ENCODE measurements at places on chromosomes 1 and 21. TPM values are rescaled to one million over a fixed set of nuclear protein-coding genes. Genes with fewer than 3 reads are reported as not detected.

- peak; percentile 87 for DNase-seq
Observed at GRCh38 chr1:6599141-6599975, 3.3 kb downstream of the KLHL21 start.

GRCh38 chr1:81887421-81888144 is 86.8 kb downstream of the ADGRL2 start:
- no peak for DNase-seq

- no peak for DNase-seq
Observed at GRCh38 chr21:24224422-24224821, 1382.9 kb downstream of the MRPL39 start.

GRCh38 chr1:244881552-244882280 is 17.4 kb upstream of the HNRNPU start:
- no peak for DNase-seq

GRCh38 chr1:209688746-209689234 is 13.6 kb downstream of the G0S2 start:
- DNase-seq: no peak

DNA sequence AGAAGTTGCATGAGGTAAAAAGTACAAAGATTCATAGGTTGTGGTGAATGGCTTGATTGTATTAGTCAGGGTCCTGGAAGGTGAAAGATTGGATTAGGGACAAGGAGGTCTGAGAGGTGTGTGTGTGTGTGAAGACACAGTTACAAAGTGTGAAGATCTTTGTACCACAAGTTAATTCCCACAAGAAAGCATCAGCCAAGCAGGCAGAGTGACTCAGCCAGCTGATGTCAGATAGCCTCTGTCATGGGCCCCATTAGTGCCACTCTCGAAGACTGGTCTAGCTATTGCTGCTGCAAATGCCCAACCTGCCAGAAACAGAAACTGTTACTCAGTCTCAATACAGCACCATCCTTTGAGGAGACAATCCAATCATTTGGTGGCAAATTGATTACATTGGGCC is 96.5 kb downstream of the DTL start:
- DNase-seq: no peak

DNA sequence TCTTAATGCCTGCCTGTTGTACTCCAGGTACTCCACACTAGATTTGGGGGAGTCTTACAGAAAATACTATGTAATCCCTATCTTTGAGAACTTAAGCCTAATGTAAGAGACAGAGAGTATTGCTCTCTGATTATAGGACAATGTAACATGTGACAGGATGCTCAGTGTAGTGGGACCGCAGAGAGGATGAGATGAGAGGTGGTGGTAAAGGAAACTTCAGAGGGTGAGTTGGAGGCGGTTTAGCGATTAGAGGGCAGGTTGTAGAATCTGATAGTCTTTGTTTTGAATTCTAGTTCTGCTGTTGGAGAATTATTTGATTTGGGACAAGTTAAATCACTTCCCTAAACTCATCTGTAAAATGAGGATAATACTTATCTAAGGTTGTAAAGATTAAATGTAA is 5.4 kb downstream of the SOAT1 start:
- DNase-seq: no peak

DNA sequence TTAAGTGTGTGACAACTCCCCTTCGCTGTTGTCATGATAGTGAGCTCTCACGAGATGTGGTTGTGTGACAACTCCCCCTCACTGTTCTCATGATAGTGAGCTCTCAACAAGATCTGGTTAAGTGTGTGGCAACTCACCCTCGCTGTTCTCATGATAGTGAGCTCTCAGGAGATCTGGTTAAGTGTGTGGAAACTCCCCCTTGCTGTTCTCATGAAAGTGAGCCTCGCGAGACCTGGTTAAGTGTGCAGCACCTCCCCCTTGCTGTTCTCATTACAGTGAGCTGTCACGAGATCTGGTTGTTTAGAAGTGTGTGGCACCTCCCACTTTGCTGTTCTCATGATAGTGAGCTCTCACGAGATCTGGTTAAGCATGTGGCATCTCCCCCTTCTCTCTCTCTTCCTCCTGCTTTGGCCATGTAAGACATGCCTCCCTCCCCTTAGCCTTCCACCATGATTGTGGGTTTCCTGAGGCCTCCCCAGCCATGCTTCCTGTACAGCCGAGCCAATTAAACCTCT is 25.1 kb upstream of the LSS start:
- DNase-seq: no peak

Gene FCRLB
- 0.38 TPM for total RNA-seq
